Amniotic stem cell (primary cell): ENCODE measurements at places on chromosomes 2 and 18.

DNA sequence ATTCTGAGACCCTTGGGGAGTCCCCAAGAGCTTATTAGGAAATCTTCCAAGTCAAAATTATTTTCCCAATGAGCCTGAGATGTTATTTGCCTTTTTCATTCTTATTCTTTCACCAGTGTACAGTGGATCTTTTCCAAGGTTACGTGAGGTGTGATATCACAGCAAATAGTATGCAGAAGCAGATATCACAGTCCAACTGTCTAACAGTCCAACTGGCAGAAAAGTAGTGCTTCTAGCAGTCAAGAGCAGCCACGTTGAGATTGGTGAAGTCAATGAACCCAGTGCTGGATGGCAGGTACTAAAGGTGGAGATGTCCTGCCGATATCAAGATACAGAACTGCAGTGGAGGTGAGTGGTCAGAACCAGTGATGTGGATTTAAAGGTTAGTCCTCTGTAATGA is 78.9 kb upstream of the ZNF397 start:
- no peak for DNase-seq

GRCh38 chr2:10243926-10244270 is 58.8 kb upstream of the HPCAL1 start:
- DNase-seq, result no peak

DNA sequence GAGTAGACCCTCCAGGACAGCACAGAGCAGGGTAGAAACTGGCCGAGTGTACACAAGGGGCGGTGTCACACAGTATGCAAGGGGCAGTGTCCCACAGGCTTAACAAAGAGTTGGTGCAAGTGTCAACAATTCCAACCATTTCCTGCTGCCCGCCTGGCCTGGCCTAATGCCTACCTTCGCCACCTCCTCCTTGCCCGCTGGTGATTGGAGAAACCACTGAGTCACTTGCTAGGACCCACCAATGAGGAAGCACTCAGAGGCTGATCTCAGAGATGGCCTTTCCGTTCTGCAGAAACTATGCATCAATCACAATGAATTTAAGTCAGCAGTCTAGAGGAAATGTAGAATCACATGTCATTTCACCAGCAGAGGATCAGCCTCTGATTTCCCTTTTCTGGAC is 263.3 kb upstream of the PKDCC start:
- no peak for DNase-seq

DNA sequence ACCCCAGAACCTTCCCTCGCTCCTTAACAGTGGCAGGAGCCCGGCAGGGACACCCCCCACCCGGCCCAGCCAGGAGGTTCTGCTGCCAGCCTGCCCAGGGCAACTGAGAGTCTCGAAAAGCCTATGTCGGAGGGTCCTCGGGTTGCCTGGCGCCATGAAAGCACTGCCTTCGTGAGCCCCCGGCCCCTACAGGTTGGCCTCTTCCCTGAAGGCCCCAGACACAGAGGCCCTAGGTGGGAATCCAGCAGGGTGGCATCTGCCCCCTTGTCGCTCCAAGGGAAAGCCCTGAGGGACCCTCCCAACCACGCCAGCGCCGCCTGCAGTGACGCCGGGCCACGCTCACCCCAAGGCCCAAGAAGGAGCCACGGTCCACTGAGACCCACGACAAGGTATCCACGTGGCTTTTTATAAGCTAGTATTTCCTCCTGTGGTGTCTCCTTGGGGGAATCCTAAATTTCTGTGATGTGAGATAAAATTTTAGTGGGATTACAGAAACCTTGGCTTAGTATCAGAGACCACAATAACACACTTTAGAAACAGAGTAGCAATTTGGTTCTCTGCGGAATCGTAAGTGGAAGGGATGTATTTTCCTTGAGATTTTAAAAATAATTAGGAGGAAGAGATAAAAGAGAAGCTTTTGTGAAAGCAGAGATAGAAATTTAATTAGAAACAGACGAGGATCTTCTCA is 138.9 kb downstream of the HDAC4 start:
- no peak for DNase-seq

- no peak for DNase-seq
Observed at GRCh38 chr2:60738679-60739078, 17.4 kb upstream of the PAPOLG start.

DNA sequence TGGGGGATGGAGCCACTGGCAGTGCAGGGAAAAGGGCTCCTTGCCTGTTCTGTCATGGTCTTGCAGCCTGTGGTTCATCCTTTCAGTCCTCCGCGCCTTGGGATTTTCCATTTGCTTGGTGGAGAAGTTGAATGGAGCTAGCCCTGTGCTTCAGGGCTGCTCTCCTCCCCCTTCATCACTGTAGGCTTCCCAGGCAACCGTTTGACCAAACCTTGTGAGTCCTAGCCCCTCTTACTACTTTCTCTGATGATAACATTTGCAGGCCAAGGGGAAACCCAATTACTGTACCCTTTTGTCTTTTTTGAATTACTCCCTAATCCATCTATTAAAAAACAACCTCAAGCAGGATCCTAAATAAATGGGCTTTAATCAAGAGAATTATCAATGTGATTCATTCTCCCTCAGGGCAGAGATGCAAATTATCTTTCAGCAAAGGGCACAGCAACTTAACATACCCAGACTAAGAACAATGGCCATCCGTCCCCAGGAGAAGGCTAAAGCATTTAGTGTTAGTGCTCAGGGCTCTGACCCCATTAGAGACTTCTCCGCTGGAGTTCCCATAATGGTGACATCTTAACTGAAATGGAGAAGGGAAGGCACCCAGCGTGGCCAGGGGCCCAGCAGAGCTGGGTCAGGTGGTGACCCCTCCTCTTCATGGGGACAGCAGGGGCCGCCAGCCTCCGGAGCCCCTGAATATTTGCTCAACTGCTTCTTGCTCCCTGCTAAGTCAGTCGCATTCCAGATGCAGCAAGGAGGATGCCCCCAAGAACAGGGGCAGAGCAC is 40.7 kb downstream of the RHOB start:
- DNase-seq, result no peak

DNA sequence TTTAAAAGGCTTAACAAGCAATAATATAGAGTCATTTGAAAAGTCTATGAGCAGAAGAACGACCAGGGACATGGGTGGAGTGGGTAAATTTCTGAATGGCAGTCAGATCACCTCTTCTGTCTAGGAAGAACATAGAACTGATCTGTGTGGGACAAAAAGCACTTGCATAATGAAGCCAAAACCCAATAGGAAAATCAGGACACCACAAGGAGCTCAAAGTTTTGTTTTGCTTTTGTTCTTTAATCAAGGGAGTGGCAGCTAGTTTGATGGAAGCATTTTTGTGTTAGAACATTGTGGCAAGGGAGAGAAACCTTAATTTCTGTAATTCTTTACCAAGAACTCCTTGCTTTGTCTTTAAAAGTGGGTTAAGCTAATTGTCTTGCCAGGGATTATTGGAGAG is 240.2 kb upstream of the TANK start:
- DNase-seq, result no peak

DNA sequence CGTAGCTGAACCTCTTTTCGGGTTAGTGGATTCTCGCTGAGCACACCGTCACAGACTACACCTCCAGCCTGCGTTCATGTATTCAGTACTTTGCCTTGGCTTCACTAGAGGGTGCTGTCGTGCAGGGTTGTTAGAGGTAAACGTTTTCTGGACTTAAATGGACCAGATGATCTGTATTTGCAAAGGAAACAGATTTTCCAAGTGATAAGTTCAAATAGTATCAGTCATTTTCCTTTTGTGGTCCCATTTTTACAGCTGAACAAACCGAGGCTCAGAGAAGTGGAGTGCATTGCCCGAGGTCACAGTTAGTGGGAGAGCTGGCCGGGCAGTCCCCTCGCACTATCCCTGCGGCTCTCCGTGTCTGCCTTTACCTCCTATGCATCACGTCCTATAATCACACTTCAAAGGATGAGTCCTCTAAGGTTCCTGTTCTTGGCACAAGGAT is 125.9 kb downstream of the MAP4K4 start:
- DNase-seq, result peak; percentile 21

DNA sequence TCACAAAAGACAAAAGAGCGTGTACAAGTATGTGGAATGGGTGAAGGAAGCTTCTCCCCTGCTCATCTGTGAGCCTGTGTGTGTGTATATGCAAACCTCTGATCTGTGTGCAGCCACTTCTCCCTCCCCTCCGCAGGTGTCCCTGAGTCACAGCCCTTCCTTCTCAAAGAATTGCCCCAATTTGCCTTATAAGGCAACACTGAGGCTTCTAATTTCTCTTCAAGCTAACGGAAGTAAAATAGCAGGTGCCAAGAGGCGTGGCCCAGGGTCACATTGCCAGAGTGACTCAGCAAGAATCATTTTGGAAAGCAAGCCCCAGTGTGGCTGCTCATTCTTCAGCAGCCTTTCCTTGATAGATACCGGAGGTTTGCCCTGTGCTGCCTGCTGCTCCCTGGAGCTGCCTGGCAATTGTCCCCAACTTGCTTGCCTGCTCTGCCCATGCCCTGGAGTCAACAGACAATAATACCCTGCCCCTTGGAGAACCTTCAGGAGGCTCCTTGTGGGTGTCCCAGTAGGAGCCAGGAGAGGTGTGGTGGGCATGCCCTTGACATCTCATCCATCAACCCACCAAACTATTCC is 37.3 kb upstream of the BMP10 start:
- no peak for DNase-seq

DNA sequence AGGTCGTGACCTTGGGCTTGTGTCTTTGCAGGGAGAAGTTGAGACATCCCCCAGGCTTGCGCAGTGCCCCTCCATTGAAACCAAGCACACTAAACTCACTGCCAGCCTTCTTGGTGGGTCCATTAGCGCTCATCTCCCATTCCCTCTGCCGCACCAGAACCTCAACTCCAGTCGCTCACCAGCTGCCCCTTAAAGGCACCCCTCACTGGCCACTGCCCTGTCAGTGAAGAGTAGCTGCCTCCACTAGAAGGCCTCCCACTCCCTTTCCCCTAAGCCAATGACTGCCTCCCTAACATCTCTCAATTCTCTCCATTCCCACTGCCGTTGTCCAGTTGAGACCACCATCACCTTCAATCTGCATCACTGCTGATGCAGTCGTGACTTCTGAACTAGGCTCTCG is 114.8 kb upstream of the EPC2 start:
- no peak for DNase-seq

GRCh38 chr2:201883606-201884369 is 77.5 kb downstream of the CDK15 start:
- no peak for DNase-seq
